ENCODE measurements at places on chromosomes 7 and 10.

DNA sequence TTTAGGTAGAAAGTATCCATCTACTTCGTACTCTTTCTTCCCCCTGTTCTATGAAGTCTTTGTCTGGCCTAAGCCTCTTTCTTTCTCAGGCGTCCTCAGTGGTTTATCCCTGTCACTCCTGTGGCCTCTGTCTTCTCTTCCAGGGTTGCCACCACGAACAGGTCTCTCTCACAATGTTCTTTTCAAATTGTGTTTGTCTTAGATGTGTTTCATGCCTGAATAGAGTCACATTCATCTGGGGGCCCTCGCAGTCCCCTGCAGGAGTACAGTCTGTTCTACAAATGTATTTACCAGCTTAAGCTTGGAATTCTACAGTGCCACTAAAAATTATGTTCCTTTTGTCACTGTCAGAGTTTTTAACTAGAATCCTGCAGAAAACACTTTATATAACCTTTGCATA, 680.4 kb upstream of the FOXK1 start:
- DNase-seq, result no peak

- no peak for DNase-seq
Measured at GRCh38 chr10:132512693-132513345, 24.8 kb upstream of the INPP5A start.

GRCh38 chr10:48614481-48615390, 9.9 kb upstream of the ARHGAP22 start:
- DNase-seq, result no peak

- no peak for DNase-seq
Measured at GRCh38 chr7:84108787-84109186, 85.8 kb downstream of the SEMA3A start.
